Progenitor cell of endocrine pancreas (in vitro differentiated cells): ENCODE measurements at places on chromosomes 3 and 15.

DNA sequence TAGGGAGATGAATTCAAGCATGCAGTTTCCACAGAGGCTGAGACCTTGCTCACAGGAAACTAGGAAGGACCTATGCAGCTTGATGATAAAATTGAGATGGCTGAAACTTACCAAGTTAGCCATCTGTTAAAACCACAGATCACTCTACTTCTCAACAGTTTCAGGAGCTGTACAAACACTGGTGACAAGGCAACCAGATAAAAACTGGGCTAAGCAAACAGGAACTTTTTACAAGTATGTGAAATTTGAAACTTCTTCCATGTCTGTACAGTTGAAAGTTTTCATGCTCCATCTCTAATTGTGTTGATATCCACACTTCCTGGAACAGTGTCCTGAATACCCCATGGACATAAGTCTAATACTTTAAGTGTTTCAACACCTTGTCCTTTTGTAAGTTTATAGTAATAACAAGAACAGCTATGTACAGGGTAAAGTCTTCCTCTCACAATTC lies 78.2 kb downstream of the FAIM start:
- peak overlapping the region; percentile 35 for H3K4me3 ChIP-seq
- peak overlapping the region; percentile 26 for H3K27ac ChIP-seq
- H3K36me3 ChIP-seq: peaks cover 5% of the 10 kb centered on the region
- peaks cover 32% of the 10 kb centered on the region for H3K4me1 ChIP-seq
- no peak for DNase-seq

GRCh38 chr3:98732286-98733052 lies 30.7 kb upstream of the ST3GAL6 start:
- H3K36me3 ChIP-seq: peaks cover 10% of the 10 kb centered on the region
- DNase-seq: peak; percentile 52
- H3K27me3 ChIP-seq: no peaks in the 10 kb centered on the region
- H3K4me1 ChIP-seq: peaks cover 37% of the 10 kb centered on the region
- H3K27ac ChIP-seq: peak overlapping the region; percentile 96

- no peak overlapping the region for H3K4me3 ChIP-seq
- no peak overlapping the region for H3K27ac ChIP-seq
- DNase-seq: no peak
- peaks cover 4% of the 10 kb centered on the region for H3K4me1 ChIP-seq
- H3K27me3 ChIP-seq: no peaks in the 10 kb centered on the region
Observed at GRCh38 chr3:175980486-175981090, 1121.5 kb downstream of the NAALADL2 start.

GRCh38 chr15:60115579-60116380 lies 111.7 kb downstream of the FOXB1 start:
- H3K27ac ChIP-seq: no peak overlapping the region
- H3K36me3 ChIP-seq: no peaks in the 10 kb centered on the region

DNA sequence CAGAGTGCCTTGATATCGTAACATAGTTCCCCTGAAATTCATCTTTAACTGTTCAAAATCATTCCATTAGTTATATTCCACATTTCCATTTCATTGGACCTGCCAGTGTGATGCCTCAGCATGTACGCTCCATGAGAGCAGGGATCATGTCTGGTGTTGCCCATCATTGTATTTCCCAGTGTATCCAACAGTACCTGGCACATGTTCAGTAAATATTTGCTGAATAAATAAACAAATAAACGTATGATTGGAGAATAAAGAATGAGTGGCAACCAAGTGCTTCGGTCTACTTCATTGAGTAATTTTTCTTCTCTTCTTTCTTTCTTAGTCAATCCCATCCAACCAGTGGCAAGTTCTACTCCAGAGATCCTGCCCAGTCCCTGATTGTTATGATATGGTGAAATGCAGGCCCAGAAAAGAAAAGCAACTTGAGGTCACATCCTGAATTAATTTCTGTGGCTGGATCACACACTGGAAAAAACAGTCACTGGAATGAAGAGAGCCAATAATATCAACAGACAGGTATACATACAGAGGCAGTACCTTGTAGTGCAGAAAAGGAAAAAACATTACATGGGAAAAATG lies 101.2 kb downstream of the PLCH1 start:
- peaks cover 11% of the 10 kb centered on the region for H3K4me1 ChIP-seq
- no peaks in the 10 kb centered on the region for H3K36me3 ChIP-seq
- no peaks in the 10 kb centered on the region for H3K27me3 ChIP-seq

GRCh38 chr3:23619705-23620637 lies 185.8 kb upstream of the UBE2E1 start:
- no peak overlapping the region for H3K4me3 ChIP-seq
- H3K4me1 ChIP-seq: peaks cover 9% of the 10 kb centered on the region
- H3K36me3 ChIP-seq: no peaks in the 10 kb centered on the region
- no peak overlapping the region for H3K27ac ChIP-seq
- no peak for DNase-seq

DNA sequence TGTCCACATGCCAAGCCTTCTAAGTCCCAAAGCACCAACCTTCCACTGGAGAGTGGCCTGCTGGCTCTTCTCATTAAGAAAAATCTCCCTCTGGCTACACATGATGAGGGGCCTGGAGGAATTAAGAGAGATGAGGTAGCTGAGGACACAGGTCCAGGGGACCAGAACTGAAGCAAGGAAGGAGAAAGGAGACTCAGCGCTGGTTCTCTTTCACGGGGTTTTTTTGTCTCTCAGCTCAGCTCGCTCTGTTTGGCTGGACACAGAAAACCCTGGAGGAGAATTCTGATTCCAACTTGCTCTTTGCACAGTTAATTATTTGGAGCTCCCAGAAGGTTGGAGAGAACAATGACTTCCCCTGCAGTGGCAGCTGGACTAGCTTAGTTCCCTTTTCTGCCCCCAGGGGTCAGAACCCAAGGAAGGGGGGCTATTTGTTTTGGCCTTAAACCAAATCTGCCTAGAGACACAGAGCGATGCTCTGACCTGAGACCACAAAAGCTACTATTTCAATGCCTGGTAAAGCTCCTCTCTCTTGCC lies 507.6 kb downstream of the FHIT start:
- H3K4me3 ChIP-seq: no peak overlapping the region
- no peaks in the 10 kb centered on the region for H3K36me3 ChIP-seq
- no peak overlapping the region for H3K27ac ChIP-seq
- DNase-seq: no peak
- peaks cover 21% of the 10 kb centered on the region for H3K4me1 ChIP-seq
- no peaks in the 10 kb centered on the region for H3K27me3 ChIP-seq
